ENCODE measurements at places on chromosomes 1 and 21.

- no peak for DNase-seq
Observed at GRCh38 chr1:185672719-185673360, 61.4 kb upstream of the HMCN1 start.

DNA sequence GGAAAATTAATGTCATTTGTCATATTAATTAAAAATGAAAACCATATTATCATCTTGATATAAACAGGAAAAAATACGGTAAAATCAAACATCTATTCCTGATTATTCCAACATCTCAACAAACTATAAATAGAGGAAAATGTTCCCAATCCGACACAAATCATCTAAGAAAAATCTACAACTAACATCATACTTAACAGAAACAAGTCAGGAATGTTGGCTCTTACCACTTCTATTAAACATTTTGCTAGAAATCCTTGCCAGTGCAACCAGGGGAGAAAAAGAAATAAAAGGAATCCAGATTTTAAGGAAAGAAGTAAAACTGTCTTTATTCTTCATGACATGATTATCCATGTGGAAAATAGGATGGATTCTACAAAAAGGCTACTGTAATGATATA lies 77.0 kb upstream of the IRF2BP2 start:
- DNase-seq = no peak

DNA sequence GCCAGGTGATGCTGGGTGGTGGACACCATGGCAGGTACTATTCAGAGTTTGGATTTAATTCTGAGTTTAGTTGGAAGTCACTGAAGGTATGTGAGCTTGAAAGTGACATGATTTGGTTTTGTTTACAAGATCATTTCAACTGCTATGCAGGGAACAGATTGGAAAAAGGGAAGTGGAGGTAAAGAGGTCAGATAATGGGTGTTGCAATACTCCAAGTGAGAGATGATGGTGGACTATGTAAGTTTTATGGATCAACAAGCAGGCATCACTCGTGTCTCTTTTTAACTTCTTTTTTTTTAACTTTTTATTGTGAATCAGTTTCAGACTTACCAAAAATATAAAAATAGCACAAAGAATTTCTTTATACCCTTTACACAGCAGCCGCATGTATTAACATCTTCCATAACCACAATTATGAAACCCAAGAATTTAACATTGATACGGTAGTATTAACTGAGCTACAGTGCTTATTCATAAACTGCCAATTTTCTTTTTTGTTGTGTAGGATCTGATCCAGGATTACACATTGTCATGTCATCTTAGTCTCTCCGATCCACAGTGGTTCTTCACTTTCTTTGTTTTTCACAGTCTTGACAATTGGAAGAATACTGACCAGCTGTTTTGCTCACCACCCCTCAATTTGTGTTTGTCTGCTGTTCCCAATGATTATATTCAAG lies 24.9 kb upstream of the NHLH2 start:
- no peak for DNase-seq

DNA sequence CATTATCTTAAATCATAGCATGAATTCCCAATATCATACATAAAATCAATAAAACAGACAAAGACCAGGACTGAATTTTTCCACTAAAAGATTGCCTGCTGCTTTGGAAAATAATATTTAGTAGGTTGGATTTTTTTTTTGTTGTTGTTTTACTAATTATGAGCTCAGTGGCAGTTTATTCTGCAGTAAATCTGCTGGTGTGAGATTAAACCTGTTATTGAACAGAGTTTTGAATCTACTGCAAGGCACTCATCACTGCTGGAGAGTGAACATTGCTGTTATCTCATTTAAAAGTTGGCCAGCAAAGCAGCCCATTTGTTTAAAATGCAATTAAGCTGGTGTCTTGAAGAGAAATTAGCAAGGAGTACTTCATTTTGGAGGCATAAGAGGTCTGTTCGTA lies 986.1 kb downstream of the ADGRL2 start:
- DNase-seq = no peak

DNA sequence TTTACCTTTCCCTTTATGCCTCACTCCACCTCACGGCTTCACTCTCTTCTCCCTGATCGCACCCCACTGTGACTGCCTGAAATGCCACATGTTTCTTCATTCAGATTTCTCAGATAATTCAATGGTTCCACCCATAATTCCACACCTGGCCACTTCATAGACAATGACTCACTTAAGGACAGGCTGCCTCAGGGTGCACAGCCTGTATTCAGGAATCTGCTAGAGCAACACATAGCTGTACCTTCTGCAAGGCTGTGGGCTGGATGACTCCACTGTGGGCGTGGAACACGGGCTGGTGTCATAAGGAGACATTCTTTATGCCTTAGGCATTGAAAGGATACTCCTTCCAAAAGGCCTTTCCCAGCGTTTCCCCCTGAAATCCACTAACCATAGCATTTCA lies 36.1 kb downstream of the L1TD1 start:
- no peak for DNase-seq

- no peak for DNase-seq
Observed at GRCh38 chr1:229258757-229259060, 12.2 kb upstream of the RAB4A start.

DNA sequence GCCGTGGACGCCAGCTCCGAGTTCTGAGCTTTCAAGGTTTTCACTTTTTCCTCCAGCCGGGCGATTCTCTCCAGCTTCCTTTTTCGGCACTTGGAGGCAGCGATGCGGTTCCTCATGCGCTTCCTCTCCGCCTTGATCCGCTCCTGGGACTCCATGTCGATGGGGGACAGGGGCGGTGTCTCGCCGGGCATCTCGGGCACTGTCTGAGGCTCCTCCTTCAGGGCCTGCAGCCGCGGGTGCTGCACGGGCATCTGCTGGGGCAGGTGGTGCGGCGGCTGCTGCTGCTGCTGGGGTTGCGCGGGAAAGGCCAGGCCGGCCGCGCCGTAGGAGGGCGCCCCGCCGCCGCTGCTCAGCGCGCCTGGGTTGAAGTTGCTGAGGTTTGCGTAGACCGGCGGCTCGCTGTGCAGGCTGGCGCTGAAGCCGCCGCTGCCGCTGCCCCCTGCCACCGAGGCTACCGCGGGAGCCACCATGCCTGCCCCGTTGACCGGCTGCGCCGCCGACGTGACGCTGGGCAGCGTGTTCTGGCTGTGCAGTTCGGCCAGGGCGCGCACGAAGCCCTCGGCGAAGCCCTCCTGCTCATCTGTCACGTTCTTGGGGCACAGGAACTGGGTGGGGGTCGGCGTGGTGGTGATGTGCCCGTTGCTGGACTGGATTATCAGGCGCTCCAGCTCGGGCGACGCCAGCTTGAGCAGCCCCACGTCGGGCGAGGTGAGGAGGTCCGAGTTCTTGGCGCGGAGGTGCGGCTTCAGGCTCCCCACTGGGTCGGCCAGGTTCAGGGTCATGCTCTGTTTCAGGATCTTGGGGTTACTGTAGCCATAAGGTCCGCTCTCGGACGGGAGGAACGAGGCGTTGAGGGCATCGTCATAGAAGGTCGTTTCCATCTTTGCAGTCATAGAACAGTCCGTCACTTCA lies 1.4 kb downstream of the JUN start:
- no peak for DNase-seq

GRCh38 chr1:9886092-9886742 lies 23.9 kb downstream of the CTNNBIP1 start:
- no peak for DNase-seq

DNA sequence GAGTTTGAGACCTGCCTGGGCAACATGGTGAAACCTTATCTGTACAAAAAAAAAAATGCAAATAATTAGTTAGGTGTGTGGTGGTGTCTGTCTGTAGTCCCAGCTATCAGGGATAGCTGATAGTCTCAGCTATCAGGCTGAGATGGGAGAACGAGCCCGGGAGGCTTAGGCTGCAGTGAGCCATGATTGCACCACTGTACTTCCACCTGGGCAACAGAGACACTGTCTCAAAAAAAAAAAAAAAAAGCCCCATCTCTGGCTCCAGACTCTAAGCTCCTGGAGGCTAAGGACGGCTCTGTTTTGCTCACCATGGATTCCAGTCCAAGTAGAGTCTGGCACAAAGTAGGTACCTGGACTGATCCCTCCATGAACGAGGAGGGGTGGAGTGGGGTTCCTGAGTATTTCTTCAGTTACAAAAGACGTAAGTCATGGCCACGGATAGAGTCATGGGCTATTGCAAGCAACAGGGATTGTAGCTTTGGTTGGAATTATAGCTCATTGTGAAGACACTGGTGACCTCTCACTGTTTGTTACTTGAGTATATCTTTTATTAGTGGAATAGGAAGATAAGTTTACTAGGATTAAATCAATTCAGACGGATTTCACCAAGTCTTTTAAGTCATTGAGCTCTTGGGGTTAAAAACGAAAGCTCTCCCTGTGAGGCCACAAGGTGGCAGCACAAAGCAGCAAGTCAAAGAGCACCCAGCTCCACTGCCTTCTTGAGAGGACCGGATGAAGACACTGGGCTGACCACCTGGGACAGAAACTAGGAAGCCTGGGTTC lies 35.6 kb upstream of the TMEM61 start:
- DNase-seq = peak; percentile 27

DNA sequence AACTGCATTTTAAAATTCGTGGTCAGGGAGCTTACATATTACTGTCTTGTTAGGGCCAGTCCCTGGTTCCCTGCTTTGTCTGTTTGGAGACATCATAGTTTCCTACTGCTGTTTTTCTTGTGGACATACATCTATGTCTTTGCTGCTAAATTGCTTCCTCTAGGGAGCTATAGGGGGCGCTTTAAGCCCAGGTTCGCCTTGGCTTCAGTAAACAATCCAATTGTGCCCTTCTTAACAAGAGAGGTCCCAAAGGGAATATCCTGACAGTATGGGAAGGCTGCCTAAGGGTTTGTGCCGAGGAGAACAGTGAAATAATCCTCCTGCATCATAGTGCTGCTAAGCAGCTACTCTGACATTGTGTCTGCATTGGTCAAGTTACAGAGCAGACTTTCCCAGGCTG lies 112.5 kb downstream of the USH2A start:
- peak; percentile 45 for DNase-seq

GRCh38 chr21:34526618-34527290 lies 14.7 kb upstream of the KCNE1 start:
- DNase-seq = peak; percentile 89

DNA sequence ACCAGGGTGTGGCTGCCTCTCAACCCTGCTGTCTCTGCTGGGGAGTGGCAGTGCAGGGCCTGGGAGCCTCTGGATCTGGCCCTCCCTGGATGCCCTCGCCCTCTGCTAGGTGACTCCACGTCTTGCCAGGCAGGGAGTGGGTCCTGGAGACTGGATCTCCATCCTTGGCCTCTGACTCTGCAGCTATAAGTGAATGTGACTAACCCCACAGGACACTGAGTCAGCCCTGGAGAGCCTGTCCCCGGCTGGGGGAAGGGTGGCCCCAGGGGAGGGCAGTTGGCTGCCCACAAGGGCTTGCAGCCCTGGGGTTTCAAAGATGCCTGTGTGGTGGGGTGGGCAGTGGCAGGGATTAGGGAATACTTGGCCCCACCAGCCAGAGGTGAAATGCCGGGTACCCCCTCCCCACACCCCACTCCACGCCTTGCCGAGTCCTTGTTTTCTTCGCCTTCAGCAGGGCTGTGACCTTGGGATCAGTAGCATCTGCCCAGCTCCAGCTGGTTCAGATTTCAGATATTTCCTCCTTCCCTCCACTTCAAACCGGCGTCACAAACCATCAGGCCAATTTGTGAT lies 1.9 kb upstream of the MYBPH start:
- DNase-seq = no peak

DNA sequence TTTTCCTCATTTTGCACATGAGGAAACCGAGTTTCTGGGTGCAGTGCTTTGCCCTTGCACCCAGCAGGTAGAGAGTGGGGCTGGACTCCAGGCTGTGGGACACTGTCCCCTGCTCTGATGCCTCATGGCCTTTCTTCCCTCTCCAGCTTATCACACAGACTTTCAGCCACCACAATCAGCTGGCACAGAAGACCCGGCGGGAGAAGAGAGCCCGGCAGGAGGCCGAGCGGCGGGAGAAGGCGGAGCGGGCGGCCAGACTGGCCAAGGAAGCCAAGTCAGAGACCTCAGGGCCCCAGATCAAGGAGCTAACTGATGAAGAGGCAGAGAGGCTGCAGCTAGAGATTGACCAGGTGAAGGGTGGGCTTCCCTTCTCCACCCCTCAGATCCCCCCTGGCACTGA lies 19.0 kb downstream of the KDF1 start:
- no peak for DNase-seq

- DNase-seq = no peak
Observed at GRCh38 chr1:4932311-4933030, 278.1 kb downstream of the AJAP1 start.

DNA sequence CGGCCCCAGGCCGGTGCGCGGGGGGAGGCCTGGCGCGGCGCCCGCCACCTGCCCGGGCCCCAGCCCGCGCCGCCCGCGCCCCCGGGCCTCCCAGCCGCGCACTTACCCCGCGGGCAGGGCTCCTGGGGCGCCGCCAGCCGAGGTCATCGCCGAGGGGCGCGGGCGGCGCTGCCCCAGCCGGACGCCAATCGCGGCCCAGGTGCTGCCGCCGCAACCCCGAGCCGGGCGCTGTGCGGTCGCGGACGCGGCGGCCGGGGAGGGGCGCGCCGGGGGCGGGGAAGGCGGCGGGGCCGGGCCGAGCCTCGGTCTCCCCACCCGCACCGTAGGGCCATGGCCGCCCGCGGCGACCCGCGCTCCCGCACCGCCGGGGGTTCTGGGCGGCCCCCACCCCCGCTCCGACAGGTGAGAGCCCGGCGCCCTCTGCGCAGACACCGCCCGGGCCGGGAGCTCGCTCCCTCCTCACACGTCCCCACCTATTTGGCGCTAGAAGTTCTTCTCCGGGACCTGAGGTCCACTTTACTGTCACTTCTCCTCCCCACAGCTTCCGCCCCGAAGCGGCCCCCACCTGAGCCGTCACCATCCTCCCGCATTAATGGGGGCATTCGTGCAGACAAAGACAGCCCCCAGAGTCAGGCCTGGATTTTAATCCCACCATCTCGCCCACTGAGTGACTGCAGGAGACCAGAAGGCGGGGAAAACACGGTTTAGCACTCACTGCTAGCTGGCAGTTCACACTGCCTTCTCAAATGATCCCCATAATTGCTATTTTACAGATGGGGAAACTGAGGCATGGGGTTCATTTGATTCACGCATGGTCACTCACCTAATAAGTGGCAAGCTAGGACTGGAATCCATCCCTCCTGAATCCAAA lies at the start of gene TTC39A:
Gene TTC39A, minus strand, starts transcription at position 232 of the 871 bp plus-strand sequence. Its CDS starts 85 bp downstream, at position 147.
- DNase-seq = no peak

GRCh38 chr1:36740446-36740845 lies 257.7 kb upstream of the CSF3R start:
- DNase-seq = no peak

DNA sequence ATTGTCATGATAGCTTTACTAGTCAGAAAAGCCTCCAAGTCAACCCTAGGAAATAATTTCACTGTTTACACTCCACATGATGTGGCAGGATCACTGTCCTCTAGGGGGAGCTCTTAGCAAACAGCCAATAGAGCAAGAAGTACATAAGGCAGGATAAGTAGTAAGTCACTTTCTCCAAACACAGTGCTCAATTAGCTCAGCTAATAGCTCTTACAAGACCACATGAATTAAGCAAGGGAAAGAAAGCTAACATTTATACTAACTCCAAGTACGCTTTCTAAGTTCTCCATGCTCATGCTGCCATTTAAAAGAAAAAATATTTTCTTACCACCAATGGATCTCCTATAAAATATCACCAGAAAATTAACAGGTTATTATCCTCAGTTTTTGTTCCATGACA lies 66.9 kb upstream of the LRIF1 start:
- DNase-seq = no peak
